GOT3 (cell line): ENCODE measurements at places on chromosomes 12 and 14.

- DNase-seq = no peak
Observed at GRCh38 chr14:35847636-35848035, 21.5 kb downstream of the BRMS1L start.

GRCh38 chr14:73753887-73754795, 40.0 kb upstream of the PNMA1 start:
- no peak for DNase-seq

DNA sequence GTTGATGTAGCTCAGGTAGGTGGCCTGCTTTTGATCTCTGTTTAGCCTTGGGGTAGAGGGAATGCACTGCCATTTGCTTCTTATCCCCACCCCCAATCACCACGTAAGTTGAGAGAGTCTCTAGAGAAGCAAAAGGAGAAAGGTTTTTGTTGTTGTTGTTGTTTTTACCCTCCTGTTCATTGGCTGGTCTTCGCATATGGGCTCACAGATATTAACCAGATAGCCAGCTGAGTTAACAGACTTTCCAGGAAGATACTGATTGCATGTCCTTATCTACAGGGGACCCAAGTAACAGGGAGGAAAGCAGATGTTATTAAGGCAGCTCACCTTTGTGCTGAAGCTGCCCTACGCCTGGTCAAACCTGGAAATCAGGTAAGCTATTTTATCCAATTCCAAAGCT, 2.9 kb downstream of the PA2G4 start:
- DNase-seq = no peak

- DNase-seq = no peak
Observed at GRCh38 chr12:6953442-6954315, 2.5 kb downstream of the PTPN6 start.

GRCh38 chr14:61470261-61470960, 149.0 kb downstream of the PRKCH start:
- DNase-seq = no peak

- no peak for DNase-seq
Observed at GRCh38 chr12:19398376-19399363, 40.6 kb upstream of the AEBP2 start.

- no peak for DNase-seq
Observed at GRCh38 chr14:34931206-34931605, 51.6 kb upstream of the SRP54 start.

DNA sequence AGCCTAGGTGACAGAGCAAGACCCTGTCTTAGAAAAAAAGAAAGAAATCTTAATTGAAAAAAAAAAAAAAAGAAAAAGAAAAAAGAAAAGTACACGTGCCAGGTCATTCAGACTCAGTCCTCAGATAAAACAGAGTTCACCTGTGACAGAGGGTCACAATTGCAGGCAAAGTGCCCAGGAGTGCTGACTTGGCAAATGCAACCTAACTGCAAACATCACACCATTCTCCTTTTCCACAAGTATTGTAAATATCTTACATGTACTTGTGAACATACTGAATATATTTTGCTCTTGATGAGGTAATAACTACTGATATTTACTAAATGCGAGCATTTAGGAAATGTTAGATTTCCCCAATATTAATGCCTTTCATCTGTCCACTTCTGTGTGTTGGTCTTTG, 9.0 kb upstream of the COL2A1 start:
- no peak for DNase-seq

GRCh38 chr14:79018836-79019235, 848.7 kb downstream of the NRXN3 start:
- DNase-seq = no peak
